ENCODE measurements at places on chromosomes 7 and 10.

- no peak for DNase-seq
Observed at GRCh38 chr10:115857856-115858255, 415.1 kb downstream of the GFRA1 start.

DNA sequence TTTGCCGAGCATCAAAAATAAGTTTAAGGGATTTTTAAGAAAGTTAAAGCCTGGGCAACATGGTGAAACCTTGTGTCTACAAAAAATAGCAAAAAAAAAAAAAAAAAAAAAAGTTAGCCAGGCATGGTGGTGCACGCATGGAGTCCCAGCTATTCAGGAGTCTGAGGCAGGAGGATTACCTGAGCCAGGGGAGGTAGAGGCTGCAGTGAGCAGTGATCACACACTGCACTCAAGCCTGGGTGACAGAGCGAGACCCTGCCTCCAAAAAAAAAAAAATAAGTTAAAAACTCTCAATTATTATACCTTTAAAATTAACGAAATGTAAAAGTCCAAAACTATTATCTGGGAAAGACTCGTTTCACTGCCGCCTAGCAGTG, 35.0 kb upstream of the DAGLB start:
- no peak for DNase-seq

- DNase-seq: no peak
Observed at GRCh38 chr10:129325893-129326292, 141.1 kb upstream of the MGMT start.

- DNase-seq: no peak
Observed at GRCh38 chr10:115827231-115828009, 445.6 kb downstream of the GFRA1 start.

- DNase-seq: no peak
Observed at GRCh38 chr10:62790019-62790555, 14.4 kb upstream of the ADO start.

DNA sequence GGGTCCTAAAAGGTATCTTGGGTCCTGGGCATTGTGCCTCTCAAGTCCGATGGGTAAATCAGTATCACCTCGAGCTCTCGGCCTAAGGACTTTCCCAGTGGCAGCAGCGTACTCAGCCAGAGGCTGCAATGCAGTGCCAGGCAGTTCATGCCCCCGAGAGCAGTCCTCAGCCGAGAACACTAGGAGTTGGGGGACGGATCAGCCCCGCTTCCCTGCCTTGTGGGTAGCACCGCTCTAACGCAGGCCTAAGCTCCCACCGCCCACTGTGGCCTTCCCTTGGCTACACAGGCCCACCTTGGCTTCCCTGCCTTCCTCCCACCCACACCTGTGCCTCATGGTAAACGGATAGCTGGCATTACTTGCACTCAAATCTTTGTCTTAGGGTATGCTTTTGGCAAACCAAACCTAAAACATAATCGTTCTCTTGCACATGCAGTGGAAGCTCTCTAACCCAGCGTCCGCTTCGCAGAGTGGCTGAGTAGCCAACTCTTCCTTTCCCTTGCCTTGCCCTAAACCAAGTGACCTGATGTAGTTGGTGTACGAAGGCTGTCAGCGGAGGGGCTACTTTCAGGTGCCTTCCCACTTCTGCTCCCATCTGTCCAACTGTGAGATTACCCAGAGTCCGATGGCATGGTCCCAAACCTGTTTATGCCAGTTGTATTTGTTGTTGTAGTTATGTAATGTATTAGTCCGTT, 73.2 kb upstream of the CHST15 start:
- DNase-seq: no peak

- no peak for DNase-seq
Observed at GRCh38 chr10:30374353-30374752, 25.3 kb upstream of the MTPAP start.

DNA sequence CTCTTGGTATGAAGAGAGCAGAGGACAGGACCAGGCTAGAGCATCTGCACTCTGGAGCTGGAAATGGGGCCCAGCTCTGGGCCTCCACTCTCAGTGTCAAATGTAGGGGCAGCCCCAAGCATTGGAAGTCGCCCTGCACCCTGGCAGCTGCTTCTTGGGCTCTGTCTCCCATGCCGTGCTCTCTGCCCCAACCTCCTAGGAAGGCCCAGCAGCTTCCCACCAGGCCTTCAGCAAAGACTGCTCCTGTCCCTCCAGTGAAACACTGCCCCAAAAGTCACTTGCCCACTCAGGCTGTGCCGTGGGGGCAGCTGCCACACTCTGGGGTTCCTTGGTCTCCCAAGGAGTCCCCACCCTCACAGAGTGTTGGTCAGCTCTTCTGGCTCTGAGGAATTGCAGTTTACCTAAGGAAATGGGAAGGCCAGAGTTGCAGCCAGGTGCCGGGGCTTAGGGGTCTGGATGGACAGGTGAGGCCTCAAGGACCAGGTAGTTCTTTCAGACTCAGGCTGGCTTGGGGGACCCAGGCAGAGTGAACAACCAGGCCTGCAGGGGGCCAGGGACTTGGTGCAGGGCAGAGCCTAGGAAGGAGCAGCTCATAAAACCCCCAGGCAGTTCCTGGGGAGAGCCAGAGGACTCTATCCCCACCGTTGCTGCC, 9.4 kb upstream of the OPN4 start:
- no peak for DNase-seq

GRCh38 chr7:140062118-140062527, 628 bp downstream of the PARP12 start:
- peak; percentile 21 for DNase-seq

GRCh38 chr10:27660268-27660667, 85.4 kb downstream of the MKX start:
- no peak for DNase-seq

GRCh38 chr7:149075286-149075685, 15.2 kb downstream of the ZNF786 start:
- no peak for DNase-seq

DNA sequence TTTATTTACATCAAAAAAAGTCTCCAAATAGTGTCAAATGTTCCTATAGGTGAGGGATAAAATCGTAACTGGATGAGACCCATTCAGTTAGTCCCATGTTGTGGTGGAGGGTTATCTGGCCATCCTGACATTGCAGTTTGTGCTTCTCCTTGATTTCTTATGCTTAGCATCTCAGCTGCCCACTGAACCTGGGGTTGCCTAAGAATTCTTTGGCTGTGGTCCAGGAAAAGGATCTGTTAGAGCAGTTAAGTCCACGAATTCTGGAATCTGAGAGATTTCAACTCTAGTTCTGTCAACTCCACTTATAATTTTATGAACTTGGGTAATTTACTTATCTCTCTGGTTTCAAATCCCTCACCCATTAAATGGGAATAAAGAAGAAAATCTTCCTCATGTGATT, 1673.4 kb downstream of the REEP3 start:
- DNase-seq: no peak

GRCh38 chr7:40541336-40541735, 406.5 kb downstream of the SUGCT start:
- no peak for DNase-seq

DNA sequence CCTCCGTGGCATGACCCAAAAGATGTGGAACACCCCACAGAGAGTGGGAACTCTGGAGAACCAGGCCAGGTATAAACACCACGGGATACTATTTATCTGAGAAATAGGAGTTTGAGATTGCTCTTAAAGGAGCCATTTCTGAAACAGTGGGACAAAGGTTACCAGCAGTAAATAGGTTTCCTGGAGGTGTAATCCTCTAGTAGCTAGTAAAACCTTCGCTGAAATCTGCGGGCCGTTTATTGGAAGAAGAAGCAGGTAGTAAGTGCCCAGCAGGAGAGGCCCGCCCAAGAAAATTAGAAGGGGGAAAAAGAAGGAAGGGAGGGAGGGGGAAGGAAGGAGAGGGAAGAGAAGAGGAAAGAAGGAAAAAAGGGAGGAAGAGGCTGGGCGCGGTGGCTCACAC, 51.6 kb downstream of the CHST3 start:
- no peak for DNase-seq

GRCh38 chr10:132137111-132138072, 49.4 kb upstream of the DPYSL4 start:
- no peak for DNase-seq

DNA sequence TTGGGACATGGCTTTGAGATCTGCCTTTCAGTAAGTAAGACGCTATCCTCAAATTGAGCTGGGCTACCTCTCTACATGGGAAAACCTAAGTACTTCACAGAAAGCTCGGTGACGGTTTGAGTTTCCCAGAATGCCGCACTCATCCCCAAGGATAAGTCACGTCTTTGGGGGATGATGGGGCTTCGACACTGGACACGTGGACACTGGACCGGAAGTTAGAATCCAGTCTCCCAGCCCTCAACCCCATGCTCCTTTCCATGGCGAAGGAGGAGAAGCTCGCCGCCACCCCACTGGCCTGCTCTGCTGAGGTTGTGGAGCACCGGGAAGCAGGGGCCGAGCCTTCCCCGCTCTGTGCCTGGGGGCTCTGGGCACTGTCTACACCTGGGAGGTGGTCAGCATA, 27.5 kb downstream of the PTPRE start:
- DNase-seq: no peak

DNA sequence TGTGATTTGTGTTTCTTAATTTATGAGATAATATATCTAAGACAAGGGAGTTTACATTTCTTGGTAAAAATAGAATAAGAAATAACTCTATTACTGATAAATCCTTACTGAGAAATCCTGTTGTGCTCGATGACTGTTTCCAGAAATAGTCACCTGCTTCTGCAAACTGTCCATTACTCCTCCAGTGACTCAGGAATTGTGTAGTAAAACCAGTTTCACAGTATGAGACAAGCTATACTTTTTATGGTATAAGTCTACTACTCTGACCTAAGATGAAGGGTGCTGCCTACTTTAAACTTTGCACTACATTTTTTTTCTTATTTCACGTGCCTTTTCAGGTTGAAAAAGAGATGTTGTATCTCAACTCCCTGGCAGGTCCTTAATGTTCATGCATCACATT, 6.8 kb upstream of the ANKRD22 start:
- no peak for DNase-seq

GRCh38 chr7:26658389-26659084, 205.9 kb downstream of the SKAP2 start:
- no peak for DNase-seq

DNA sequence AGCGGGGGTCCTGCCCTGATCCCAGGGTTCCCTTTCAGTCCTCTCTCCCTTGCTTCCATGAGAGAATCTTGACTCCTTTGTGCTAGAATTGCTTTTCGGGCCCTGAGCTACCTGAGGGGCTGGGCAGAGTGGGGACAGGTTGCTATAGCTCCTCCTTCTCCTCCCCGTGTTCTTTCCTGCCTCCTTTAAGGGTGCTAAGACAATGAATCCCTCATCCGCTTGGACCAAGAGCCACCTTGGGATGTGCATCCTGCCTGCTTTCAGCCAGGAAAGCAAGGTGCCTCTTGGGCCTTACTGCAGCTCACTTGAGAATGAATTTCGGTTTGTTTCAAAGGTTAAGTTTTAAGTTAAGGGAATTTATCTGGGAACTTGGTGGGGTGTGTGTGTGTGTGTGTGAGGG, 53.6 kb downstream of the ADRA2A start:
- no peak for DNase-seq

DNA sequence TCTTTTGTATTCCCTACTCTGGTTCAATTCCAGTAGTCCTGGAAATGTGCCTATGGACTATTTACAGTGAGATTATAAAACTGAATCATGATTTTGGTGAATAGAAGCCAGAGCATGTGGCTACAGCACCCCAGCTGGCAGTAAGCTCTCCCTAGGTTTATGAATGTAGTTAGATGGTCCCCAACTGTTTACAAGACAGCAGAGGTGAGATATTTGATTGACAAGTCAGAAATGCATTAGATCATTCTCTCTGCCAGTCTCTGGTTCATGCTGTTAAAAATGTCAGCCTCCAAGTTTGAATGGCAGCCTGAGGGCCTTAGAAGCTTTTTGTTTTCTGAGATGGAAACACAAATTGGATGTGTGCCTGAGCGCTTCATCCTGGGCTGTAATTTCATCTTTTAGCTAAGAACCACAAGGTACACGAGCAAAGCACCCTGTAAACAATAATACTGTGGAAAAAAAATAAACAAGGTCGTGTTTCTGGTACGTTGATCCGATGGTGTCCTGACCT, 85.0 kb downstream of the BTRC start:
- DNase-seq: no peak

- DNase-seq: no peak
Observed at GRCh38 chr7:84664626-84665025, 470.0 kb upstream of the SEMA3A start.

- DNase-seq: no peak
Observed at GRCh38 chr10:84354623-84355022, 26.2 kb downstream of the CCSER2 start.

DNA sequence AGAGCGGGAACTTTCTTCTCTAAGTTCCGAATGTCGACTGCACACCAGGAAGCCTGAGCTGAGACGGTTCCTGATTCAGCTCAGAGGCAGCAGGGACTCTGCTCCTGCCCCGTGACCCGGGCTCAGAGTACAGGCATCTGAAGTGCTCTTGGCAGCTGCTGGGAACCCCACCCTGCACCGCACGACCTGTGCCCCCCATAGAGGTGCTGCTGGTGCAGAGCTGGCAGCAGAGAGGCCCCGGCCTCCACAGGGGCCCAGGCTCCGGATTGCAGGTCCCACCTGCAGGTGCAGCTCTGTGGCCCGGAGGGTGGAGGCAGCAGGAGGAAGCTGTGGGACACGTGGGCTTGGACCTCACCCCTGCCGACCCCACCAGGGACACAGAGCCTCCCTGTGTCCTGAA, 39.5 kb upstream of the ADGRA1 start:
- DNase-seq: no peak

DNA sequence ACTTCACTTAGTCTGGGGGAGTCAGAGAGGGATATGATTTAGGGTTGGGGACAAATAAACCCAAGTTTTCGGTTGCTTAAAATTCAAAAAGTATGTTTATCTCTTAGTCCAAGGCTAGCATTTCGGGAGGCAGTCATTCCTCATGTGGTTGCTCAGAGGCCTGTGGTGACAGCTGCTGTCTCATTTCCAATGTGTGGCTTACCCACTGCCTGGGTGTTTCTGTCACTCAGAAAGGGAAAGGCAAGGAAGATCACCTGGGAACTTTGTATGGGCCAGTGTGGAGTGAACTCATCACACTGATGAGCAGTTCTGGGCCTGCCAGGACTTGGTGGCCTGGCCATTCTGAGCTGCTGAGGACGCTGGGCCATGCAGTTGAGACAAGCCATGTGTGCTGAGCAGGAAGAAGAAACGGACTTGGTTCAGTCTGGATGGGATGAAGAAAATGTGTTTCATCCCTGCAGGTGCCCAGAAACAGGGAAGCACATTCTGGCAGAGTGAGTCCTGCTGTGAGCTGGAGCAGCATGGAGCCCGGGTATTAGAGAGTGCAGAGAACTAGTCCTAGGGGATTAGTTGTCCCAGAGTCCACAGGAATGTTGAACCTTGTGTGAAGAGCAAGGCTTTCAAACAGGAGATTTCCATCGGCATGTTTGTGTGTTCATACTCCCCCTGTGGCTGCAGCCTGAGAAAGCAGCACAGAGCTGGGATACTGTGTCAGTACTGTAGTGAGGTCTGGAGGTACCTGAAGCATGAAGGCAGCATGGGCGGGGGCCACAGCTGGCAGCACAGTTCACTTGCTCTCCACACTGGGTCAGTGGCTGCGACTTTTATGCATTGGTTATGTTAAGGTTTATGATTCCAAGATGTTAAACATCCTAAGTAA, 211.1 kb upstream of the IGFBP3 start:
- no peak for DNase-seq
